ENCODE measurements at places on chromosomes 4 and X.

DNA sequence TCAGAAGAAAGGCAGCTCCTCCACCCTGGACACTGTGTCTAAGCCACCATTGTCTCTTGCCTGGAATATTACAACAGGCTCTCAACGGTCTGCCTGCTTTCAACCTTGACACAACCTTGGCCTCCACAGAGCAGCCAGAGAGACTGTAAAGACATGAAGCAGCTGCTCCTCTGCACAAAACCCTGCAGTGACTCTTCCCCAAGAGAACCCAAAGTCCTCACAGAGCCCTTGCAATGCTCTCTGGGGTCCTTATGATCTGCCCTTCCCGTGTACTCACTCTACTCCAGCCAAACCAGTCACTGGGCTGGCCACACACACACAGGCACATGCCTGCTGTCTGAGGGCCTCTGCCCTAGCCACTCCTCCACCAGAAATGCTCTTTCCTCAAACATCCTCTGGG is 75.9 kb upstream of the CPEB2 start:
- DNase-seq: no peak

DNA sequence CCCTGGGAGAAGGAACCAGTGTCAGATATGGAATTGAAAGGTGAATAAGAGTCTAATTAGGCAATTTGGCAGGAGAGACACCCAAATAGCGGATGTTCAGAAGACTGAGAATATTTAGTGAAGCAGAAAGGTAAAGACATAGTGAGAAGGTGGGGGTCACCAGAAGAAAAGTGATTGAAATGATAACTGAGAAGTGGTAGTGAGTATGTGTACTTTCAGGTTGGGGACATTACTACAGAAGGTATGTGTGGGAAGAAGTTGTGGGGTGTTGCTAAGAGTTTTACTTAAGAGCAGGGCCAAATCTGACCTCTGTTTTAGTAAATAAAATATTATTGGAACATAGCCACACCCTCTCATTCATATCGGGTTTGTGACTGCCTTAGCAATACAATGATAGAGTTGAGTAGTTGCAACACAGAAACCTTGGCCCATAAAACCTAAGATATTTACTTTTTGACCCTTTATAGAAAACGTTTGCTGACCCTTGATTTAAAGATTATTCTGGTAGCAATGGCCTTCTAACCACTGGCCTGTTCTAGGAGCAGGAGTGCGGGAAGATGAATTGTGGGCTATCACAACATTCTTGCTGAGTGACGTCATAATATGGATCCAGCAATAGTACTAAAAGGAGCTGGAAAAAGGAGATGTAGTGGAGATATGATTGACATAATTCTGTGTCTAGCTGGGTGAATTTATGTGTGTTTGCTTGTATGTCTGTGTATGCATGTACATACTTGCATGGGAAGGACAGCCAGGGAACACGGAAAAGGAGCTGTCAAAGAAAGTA is 115.3 kb downstream of the HS3ST1 start:
- DNase-seq: peak; percentile 3

DNA sequence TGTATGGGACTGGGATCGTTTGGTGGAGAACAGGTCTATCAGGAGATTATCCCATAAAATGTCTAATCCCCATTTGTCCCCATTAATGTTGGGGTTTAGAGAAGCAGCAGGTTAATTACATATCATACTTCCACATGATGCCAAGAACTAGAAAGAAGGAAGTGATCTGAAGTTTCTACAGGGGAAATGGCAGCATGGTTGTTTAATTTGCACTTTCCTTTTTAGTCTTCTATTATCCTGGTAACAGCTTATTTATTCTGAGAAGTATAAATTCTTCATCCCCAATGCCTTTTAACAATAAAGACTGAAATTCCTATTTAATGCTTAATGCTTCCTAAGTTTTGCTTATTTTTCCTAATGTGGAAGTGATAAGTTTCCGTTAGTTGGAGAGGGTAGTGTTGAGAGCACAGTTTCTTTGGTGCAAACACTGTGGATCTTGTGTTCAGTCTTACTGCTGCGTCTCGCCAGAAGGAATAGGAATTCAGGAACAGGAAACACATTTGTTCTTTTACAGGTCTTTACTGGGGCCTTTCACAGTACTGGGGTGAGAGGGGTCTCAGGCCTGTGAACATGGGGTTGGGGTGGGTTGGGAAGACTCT is 59.5 kb upstream of the TADA2B start:
- no peak for DNase-seq

GRCh38 chrX:17669891-17670290 is 67.4 kb upstream of the SCML1 start:
- no peak for DNase-seq

DNA sequence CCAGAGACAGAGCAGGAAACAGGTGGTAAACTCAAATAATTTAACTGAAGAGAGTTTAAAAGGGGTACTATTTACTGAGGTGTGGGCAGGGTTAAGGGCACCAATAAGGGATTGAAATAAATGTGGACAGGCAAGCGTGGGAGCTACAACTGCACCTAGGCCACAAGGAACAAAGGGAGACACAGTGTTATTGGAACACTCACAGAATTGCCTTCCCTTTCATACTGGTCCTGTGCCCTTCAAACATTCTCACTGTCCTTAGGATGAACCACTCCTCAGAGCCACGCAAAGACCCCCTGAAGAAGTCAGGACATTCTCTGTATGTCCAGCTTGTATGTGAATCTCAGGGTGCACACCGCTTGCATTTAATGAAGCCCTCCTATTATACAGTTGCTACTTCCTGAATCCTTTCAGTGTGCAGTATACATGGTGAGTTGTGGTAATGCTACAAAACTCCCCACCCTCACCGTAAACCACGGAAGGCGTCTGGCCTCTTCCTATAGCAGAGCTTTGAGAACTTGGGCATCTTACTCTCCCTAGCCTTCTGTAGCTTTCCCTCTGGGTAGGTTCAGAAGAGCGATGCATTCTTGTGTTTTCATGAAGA is 9.6 kb upstream of the MRPL1 start:
- no peak for DNase-seq

DNA sequence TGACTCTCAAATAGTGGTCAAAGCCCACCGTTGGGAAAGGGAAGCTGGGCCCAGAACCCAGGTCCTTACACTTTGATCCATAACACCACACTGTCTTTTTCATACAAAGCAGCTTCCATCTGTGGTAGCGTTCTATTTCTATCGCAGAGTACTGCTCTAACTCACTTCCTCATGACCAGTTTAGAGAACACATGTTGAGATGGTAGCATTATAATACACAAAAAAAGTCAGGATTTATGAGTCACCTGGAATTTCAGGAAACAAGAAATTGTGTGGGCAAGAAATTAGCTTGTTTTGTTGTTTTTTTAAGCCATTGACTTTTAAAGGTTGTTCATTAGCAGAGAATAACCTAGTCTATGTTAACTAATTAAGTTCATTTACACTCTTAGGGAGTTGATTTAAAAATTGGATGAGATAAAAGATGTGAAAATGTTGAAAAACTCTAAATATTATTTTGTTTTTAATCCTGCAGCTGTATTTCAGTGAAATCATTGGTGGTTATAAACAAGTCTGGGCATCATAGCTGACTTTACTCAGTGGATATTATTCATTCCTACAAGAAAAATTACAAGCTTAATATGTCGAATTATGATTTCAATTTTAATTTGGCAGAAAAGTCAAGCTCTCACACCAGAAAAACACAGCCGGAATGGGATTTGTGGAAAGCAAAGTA is 1011.1 kb upstream of the HS3ST1 start:
- DNase-seq: peak; percentile 67

DNA sequence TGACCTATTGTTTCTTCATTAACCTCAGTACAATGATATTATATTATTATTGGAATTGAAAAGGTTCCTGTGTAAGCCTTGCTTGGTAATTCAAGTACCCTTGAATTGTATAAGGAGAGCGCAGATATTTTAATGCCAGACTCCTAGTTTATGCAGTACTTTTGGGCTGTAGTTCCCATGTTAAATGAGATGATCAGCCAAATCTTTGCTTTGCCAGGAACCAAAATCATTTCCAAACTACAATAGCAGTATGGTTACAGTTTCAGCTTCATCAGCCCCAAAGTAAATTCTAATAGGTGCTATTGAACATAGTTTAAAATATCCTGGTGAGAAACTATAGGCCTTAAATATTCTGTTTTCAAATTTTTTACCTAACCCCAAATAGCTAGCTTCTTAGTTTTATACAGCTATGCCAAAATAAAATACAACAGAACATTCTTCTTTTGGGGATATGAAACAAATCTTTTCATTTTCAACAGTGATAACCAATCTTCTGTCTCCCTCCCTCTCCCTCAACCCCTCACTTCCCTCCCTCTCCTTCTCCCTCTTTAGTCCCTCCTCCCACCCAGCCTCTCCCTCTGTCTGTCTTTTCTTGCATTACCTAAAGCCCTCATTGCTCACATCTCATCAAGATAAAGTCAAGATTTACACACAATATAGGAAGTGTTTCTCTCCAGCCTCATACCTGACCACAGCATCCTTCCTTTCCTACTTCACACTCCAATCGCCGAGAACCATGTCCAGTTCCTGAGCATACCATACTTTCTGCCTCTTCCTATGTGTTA is 190.1 kb downstream of the SHROOM3 start:
- no peak for DNase-seq

DNA sequence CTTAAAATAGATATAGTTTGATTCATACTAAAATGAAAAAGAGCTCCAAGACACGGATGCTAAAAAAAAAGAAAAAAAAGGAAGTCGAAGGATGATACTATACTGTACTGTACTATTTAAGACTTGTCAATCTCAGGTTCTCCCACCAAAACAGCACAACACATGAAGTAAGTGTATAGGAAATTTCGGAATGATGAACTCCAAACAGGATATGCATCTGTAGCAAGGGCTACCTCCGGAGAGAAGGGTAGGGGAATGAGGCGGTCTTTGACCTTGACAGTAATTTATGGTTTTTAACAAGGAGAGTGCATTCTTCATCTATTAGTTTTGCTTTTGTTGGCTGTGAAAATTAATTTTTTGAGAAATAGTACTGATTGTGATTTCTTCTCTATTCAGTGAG is 541 bp upstream of the FIP1L1 start:
- DNase-seq: no peak

- DNase-seq: no peak
Measured at GRCh38 chr4:105234582-105234981, 87.9 kb downstream of the TET2 start.

- DNase-seq: no peak
Measured at GRCh38 chrX:104618106-104618895, 52.3 kb downstream of the IL1RAPL2 start.

DNA sequence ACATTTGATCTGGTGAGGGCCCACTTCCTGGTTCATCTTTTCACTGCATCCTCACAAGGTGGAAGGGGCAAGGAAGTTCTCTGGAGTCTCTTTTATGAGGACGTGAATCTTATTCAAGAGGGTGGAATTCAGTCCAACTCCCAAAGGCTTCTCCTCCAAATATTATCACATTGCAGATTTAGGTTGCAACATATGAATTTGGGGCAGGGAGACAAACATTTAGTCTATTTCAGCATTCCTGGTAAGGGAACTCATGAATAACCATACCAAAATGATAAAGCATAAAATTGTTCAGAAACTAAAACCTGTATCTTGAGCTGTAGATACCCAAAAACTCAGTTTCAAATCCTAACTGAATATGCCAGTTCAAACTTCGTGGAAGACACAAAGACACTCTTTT is 246.8 kb downstream of the QDPR start:
- no peak for DNase-seq

DNA sequence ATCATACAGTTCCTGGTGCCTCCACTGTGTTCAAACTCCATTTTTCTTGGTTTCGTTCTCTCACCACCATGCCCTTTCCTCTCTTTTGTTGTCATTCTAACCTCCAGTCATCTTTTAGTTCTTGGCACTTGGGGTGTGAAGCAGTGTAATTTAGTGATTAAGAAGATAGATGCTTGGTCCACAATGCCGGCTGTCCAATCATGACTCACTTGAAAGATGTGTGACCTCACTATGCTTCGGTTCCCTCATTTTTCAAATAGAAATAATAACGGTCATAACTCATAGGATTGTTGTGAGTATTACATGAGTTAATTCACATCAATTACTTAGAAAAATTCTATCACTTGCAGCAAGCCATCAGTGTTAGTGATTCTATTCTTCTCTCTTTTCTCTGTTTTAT is 327.8 kb downstream of the ADGRL3 start:
- DNase-seq: no peak

- DNase-seq: no peak
Measured at GRCh38 chr4:185465707-185466106, 5.8 kb downstream of the CCDC110 start.

DNA sequence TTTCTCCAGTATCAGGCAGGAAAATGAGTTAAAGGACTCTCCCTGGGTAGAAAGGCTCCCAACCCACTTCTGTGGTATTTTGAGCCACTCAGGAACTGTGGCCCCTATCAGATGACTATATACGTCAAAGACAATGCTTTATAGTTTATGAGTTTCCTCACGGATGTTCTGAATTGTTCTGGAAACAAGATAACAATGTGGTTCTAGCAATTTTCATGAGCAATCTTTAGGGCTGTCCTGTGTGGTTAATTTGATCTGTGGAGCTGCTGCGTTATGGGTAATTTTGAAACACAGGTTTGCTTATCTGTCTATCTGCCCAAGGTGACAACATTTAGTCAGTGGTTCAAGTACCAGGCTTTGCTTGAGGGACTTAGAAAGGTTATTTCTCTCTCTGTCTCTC is 46.7 kb upstream of the IL2 start:
- DNase-seq: peak; percentile 38

DNA sequence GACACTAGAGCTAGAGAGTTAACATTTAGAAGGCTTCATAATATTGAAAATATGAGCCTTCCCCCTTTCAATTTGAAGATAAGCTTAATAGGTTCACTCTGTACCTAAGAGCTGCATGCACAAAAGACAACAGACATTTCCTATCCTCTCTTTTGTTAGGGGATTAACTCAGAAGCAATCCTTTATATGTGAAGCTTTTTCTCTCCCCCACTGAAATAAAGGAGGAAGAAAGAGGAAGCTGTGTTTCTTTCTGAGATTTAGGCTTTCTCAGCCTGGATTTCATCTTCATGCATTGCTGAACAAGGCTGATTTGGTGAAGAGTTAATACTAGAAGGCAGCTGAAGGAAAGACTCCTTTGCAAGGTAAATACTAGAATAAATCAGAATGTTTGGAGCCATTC is 21.0 kb upstream of the CABS1 start:
- no peak for DNase-seq

DNA sequence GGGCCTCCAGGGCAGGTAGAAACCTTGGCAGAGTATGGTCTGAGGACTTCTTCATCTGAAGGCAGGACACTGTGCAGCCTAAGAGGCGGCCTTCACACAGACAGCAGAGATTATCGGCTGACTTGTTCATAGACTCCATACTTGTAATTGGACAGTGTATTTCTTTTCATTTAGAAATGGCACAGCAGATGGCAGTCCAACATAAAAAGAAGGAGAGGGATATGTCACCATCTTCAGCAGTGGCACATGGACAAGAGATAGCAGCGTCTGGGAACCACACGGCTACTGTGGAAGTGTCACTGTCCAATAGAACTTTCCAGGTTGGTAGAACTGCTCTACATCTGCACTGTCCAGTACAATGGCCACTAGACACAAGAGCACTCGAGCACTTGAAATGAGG is 21.7 kb upstream of the GEMIN8 start:
- no peak for DNase-seq

DNA sequence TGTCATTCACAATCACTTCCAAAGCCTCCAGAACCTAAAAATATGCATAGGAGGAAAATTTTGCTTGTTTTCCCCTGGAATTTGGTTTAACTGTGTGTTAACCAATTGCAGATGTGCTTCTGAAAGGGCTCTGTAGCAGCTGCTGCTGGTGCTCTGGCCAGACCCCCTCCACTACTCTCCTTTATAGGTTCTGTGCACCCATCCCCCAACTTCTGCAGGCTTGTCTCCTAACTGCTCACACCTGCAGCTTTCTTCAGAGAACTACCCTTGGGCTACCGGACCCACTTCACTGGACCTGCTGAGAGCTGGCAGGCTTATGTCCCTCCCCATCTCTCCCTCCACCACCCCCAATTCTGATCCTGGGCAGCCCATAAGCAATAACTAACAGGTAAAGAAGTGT is 662.1 kb upstream of the DIPK2B start:
- no peak for DNase-seq

All from fibroblast of pulmonary artery (primary cell).